Fibroblast of skin of back (primary cell): ENCODE measurements at places on chromosomes 2 and 18.

DNA sequence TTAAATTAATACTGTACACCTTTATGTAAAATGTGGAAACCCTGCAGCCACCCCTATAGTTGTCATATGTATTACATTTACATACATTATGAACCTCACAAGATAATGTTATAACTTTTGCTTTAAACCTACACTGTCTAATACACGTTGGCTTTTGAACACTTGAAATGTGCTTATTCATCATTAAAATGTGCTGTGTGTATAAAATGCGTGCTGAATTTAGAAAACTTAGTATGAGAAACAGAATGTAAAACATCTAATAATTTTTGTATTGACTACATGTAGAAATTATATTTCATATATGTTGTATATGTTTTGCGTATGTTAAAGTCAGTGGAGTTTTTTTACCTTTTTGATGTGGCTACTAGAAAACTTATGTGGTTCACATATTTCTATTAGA lies 68.8 kb downstream of the MAPRE2 start:
- no peak for DNase-seq

- peak; percentile 54 for DNase-seq
These were observed 253.1 kb downstream of the DYM start for GRCh38 chr18:49207361-49207760.

GRCh38 chr18:60232541-60232940 lies 140.0 kb downstream of the MC4R start:
- peak; percentile 1 for DNase-seq

DNA sequence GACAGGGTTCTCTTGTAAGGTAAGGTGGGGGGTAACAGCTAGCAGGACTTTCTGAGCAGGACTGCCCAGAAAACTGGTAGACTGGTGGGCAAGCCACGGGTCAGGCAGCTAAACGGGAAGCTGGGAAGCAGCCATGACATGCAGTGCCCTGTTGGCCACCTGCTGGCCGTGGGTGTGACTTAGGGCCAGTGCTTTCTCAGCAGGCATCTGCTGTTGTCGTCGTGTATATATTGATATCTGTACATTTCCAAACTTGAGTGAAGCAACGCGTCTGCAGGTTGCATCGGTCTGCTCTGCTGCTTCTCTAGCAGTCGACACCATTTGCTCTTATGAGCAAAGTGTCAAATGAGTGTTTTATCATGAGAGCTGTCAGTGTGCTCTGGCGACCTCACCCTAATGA lies 31.0 kb downstream of the COA5 start:
- DNase-seq, result no peak

DNA sequence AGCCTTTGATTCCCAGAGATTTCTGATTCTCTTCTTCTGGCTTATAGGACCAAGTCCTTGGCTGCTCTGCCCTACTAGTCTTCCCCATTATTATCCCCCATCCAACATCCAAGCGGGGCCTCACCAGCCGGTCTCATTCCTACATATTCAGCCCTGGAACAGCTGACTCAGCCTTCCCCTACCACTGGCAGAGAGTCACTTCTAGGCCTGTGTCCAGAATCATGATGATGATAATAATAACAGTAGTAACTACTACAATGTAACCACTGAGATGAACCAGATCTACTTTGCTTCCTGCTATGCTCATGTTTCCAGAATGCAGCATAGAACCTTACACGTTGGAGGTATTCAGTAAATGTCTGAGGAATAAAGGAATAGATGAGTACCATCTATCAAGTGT lies 295.2 kb downstream of the SRBD1 start:
- DNase-seq, result peak; percentile 83

- DNase-seq, result no peak
These were observed 64.8 kb upstream of the MCFD2 start for GRCh38 chr2:46980366-46980765.

- DNase-seq, result peak; percentile 85
These were observed 14.0 kb downstream of the TMEM247 start for GRCh38 chr2:46493241-46493970.

DNA sequence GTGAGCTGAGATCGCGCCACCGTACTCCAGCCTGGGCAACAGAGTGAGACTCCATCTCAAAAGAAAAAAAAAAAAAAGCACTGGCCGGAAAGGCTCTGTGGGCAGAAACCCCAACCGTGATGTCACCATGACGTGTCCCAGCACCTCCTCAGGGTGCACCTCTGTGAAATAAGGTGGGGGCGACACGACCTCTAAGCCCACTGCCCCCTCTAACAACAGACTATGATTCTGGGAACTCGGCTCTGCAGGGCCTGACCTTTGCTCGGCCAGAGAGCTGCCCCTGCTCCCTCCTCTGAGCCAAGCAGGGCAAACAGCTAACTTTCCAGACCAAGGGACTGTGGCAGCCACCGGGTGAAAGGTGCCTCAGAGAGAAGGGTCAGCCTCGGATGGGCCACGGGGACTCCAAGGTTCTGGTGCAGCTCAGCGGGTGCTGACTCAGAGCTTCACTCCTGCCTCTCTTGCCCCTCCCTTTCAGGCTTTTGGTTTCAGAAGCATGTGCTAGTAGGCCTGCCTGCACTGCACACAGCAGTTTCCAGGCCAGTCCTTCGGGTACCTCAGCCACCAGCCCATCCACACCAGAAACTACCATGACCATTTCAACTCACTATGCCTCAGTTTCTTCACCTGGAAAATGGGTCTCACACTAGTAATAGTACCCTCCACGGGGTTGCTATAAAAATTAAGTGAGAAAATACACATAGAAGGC lies 8.0 kb downstream of the TMBIM1 start:
- DNase-seq, result peak; percentile 51

DNA sequence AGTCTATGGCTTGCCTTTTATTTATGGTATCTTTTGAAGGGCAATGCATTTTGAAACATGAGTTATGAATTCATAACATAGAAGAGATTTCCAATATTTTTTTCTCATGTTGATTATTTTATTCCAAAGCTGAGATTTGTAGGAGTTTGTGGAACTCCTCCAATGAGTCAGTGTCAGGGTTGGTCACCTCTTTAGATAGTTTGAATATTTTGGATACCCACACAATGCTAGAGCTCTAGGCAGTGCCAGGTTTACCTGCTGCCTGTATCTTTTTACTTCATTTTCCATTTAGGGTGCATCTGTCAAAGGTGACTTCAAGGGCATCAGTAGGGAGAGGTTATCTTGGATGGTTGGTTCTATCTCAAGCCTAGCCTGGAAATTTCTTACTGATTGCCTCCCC lies 152.7 kb downstream of the CERS6 start:
- no peak for DNase-seq

DNA sequence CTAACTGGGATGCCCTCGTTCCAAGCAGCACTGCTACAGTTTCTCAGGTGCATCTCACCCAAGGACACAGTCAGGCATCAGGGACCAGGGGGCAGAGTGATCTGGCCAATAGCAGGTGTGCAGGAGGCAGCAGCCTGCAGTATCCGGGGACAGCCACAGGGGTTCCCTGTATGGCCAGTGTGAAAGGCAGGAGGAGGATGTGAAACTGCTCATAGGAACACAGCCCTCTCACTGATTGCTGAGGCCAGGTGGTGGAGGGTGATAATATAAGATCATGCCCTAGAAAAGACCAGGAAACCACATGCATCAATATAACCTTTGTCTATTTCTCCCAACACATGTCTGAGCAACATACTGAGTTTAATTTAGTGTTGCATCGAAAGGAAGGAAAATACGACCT lies 112.7 kb upstream of the TACR1 start:
- no peak for DNase-seq
